ENCODE measurements at places on chromosomes 7 and 10.

DNA sequence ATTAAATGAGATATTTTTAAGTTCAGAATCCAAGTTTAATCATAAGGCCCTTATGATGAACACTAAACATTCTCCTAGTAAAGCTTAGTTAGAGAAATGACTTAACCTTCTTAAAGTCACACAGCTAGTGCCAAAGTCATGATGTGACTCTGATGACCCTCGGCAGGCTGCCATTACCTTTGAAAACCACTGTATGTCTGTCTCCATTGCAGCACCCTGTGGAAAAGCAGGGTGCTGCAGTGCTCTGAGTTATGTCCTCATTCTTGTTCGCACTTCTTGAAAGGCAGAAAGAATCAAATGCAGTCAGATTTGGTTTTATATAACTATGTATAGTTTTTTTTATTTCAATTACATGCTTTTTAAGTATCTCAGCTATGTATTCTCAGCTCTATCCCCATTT, 105.0 kb downstream of the PHTF2 start:
- peak overlapping the region; percentile 57 for H3K27ac ChIP-seq
- H3K4me1 ChIP-seq, result peaks cover 24% of the 10 kb centered on the region
- peaks cover 4% of the 10 kb centered on the region for H3K36me3 ChIP-seq
- no peaks in the 10 kb centered on the region for H3K27me3 ChIP-seq

GRCh38 chr10:59708816-59709394, 745 bp downstream of the SLC16A9 start:
- H3K36me3 ChIP-seq, result peaks cover 5% of the 10 kb centered on the region
- peaks cover 75% of the 10 kb centered on the region for H3K27me3 ChIP-seq
- H3K27ac ChIP-seq, result no peak overlapping the region
- DNase-seq, result no peak

DNA sequence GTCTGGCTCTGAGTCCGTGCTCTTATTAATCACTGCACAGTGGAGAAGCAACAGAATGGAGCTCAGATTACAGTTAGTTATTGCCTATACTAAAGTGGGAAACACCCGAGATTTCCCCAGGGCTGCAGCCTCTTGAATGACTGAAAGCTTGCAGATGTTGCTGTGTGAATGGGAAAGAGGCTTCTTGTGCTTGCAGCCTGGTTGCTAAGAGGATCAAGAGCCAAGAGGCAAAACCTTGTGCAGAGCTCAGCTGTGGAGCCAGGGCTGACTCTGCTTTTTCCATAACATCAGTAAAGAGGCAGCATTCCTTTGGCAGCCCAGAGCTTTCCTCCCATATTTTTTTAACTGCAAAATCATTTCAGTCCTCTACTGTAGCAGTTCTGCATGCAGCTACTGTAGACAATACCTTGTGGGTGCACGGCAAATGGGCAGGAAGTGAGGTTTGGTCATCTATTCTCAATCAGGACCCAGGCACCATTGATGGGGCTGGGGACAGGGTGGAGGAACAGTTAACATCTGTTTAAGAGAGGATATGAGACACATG, 86.5 kb downstream of the RALA start:
- H3K27me3 ChIP-seq, result no peaks in the 10 kb centered on the region
- H3K36me3 ChIP-seq, result peaks cover 3% of the 10 kb centered on the region
- no peaks in the 10 kb centered on the region for H3K4me1 ChIP-seq
- no peak overlapping the region for H3K27ac ChIP-seq
- DNase-seq, result no peak
- no peak overlapping the region for H3K4me3 ChIP-seq

GRCh38 chr10:35979116-35979515, 337.0 kb upstream of the FZD8 start:
- no peak for DNase-seq
- no peak overlapping the region for H3K4me3 ChIP-seq
- H3K4me1 ChIP-seq, result no peaks in the 10 kb centered on the region
- H3K27me3 ChIP-seq, result no peaks in the 10 kb centered on the region

- H3K4me3 ChIP-seq, result no peak overlapping the region
- DNase-seq, result no peak
- no peaks in the 10 kb centered on the region for H3K4me1 ChIP-seq
- H3K36me3 ChIP-seq, result no peaks in the 10 kb centered on the region
- peaks cover 6% of the 10 kb centered on the region for H3K27me3 ChIP-seq
These were observed 35.4 kb upstream of the CDK14 start for GRCh38 chr7:90560730-90561129.

GRCh38 chr7:108178398-108178797, 48.2 kb upstream of the LAMB4 start:
- H3K27ac ChIP-seq, result no peak overlapping the region
- H3K4me3 ChIP-seq, result no peak overlapping the region

DNA sequence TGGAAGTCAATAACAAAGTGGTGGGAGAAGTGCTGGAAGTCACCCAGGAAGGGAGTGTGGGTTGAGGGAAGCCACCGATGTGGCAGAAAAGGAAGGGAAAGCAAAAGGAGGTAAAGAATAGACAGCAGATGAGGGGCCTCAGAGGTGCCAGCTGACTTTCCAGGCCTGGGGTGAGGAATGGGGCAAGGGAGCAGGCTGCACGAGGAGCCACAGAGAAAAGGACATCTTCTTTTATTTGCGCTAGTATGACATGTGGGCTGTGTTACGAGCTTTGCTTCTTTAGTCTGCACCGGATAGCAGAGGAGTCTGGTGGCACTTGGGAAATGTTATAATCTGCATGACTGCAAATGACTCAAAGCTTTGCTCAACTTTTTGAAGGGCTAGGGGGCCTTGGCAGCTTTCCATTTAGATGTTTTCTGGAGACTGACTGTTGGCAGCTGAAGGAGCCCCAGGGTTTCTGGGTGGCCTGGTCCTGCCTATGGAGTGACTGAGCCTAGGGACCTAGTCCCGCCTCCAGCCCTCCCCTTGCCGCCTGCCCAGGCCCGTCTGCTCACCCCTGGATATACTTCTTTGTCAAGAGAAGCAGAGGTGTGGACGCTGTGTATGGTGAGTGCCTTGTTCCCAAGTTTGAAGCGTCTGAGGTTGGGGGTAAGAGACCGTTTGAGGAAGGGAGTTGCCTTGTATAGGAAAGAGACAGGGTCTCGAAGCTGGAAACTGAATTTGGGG, 5.1 kb downstream of the PRXL2A start:
- no peak overlapping the region for H3K27ac ChIP-seq
- peaks cover 14% of the 10 kb centered on the region for H3K4me1 ChIP-seq
- no peak for DNase-seq
- no peak overlapping the region for H3K4me3 ChIP-seq
- no peaks in the 10 kb centered on the region for H3K36me3 ChIP-seq

DNA sequence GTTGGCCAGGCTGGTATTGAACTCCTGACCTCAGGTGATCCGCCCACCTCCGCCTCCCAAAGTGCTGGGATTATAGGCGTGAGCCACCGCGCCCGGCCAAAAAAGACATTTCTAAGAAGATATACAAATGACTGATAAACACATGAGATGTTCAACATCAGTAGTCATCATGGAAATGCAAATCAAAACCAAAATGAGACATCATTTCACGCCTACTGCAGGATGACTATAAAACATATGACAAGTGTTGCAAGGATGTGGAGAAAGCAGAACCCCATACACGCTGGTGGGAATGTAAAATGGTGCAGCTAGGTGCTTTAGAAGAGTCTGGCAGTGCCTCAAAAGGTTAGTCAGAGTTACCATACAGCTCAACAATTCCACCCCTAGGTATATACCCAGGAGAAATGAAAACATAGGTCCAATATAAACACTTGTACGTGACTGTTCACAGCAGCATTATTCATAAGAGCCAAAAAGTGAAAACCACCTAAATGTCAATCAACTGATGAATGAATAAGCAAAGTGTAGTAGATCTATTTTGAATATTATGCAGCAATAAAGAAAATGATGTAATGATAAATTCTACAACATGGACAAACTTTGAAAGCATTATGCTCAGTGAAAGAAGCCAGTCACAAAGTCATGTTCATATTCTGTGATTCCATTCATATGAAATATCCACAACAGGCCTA, 24.5 kb downstream of the TMEM209 start:
- no peak for DNase-seq
- H3K27ac ChIP-seq, result no peak overlapping the region
- H3K36me3 ChIP-seq, result peaks cover 6% of the 10 kb centered on the region
- H3K4me1 ChIP-seq, result peaks cover 4% of the 10 kb centered on the region

DNA sequence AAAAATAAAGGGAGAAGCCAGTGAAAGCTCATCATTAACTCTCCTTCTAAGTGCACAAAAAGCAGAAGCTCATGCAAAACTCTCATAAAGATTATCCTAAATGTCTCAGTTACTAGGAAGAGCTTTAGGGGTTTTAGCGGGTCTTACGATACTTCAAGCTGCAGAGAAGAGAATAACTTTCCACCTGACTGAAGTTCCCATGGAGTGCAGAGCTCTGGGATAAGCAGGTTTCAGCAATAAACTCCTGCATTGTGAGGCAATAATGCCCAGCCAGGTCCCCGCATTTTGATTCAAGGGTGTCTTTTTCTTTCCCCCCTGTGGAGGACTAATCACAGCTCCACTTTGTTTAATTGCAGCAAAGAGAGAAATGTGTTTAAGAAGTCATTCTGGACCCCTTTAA, 241.9 kb upstream of the SP8 start:
- H3K4me3 ChIP-seq, result no peak overlapping the region
- peaks cover 25% of the 10 kb centered on the region for H3K27me3 ChIP-seq
- no peaks in the 10 kb centered on the region for H3K36me3 ChIP-seq
- H3K27ac ChIP-seq, result no peak overlapping the region
- no peaks in the 10 kb centered on the region for H3K4me1 ChIP-seq

GRCh38 chr7:54336800-54337199, 205.4 kb upstream of the VSTM2A start:
- H3K27me3 ChIP-seq, result no peaks in the 10 kb centered on the region
- H3K36me3 ChIP-seq, result no peaks in the 10 kb centered on the region
- H3K4me1 ChIP-seq, result no peaks in the 10 kb centered on the region

- peaks cover 11% of the 10 kb centered on the region for H3K27me3 ChIP-seq
- H3K4me1 ChIP-seq, result no peaks in the 10 kb centered on the region
- H3K4me3 ChIP-seq, result no peak overlapping the region
These were observed 1.7 kb downstream of the MYL7 start for GRCh38 chr7:44139311-44140010.

GRCh38 chr7:120043250-120043649, 229.7 kb upstream of the KCND2 start:
- no peak for DNase-seq
- H3K27me3 ChIP-seq, result no peaks in the 10 kb centered on the region

- H3K36me3 ChIP-seq, result peaks cover 4% of the 10 kb centered on the region
- no peaks in the 10 kb centered on the region for H3K27me3 ChIP-seq
- peaks cover 8% of the 10 kb centered on the region for H3K4me1 ChIP-seq
- no peak overlapping the region for H3K4me3 ChIP-seq
- DNase-seq, result peak; percentile 2
These were observed 29.2 kb downstream of the GBX1 start for GRCh38 chr7:151138153-151138851.

DNA sequence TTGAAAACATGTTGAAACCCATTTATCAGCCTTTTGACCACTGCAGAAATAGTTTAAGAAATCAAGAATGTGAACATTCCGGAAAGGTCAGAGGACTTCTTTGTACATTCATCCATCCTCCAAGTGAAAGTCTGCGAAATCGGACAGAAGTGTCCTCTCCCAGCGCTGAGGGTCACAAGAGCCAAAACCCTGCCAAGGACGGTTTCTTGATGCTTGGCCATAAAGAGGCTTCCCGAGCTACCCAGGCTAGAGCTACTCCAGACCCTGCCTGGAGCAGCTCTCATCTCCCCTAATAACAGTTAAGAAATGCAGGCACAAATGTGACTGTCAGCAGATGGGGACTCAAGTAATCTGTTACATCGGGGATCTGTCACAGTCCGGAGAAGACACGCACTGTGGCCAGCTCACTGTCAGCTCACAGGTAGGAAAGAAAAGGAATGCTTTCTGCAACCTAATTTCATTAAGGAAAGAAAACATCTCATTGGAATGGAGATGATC, 4.5 kb upstream of the CYTH3 start:
- no peak for DNase-seq
- H3K27me3 ChIP-seq, result no peaks in the 10 kb centered on the region
- peaks cover 3% of the 10 kb centered on the region for H3K4me1 ChIP-seq
- no peaks in the 10 kb centered on the region for H3K36me3 ChIP-seq
- no peak overlapping the region for H3K27ac ChIP-seq

GRCh38 chr10:88104223-88104622, 240.8 kb downstream of the PTEN start:
- peaks cover 9% of the 10 kb centered on the region for H3K4me1 ChIP-seq
- H3K4me3 ChIP-seq, result no peak overlapping the region
- H3K27ac ChIP-seq, result no peak overlapping the region

DNA sequence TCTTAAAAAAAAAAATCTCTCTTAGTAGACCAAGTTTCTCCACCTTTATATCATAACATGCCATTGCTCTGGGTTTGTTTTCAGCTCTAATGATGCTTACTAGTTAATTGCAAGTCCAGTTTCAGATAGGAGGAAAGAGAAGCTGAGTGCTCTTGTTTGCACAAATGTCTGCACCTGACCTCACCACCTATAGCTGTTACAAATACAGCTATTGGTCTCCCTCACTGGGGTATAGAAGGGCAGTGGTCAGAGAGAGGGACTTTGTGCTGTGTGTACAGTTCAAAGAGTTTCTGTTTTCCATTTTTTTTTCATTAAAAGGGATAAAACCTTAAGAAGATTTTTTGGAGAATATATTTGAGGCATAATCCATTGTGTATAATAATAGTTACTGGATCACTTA, 52.7 kb downstream of the TAS2R16 start:
- no peak for DNase-seq
- H3K27me3 ChIP-seq, result no peaks in the 10 kb centered on the region
- no peaks in the 10 kb centered on the region for H3K4me1 ChIP-seq
- H3K36me3 ChIP-seq, result no peaks in the 10 kb centered on the region
- H3K4me3 ChIP-seq, result no peak overlapping the region

GRCh38 chr10:80284522-80284921, 4.9 kb downstream of the MAT1A start:
- no peak overlapping the region for H3K4me3 ChIP-seq
- H3K27ac ChIP-seq, result no peak overlapping the region
- DNase-seq, result no peak
- H3K4me1 ChIP-seq, result peaks cover 4% of the 10 kb centered on the region
- peaks cover 38% of the 10 kb centered on the region for H3K27me3 ChIP-seq
- H3K36me3 ChIP-seq, result no peaks in the 10 kb centered on the region

DNA sequence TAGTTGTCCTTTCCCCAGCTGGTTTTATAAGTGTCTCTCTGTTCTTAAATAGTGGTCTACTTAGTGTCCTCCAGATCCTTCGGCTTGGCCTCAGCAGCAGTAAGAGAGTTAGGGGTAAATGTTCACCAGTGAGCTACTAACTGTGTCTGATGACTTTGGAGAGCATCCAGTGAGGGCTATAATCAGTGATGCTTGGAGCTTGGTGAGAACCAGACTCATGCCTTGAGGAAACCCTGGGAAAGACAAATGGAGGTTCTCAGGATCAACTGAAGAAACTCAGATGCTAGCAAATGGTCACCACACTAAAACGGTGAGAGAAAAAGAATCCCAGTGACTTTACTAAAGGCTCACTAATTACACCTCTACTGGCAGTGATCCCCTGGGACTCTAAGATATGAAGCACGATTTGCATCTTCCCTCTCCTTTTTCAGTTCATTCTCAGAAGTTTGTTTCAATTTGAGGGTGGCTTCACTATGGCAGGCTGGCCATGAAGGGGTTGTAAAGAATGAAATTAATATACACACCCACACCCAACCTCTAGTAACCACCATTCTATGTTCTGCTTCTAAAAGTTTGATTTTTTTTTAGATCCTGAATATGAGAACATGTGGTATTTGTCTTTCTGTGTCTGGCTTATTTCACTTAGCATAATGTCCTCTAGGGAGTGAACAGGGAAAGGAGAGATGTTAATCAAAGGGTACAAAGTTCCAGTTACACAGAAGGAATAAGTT, 177.9 kb downstream of the PDE1C start:
- H3K4me1 ChIP-seq, result no peaks in the 10 kb centered on the region
- H3K36me3 ChIP-seq, result no peaks in the 10 kb centered on the region
- DNase-seq, result no peak
- H3K27me3 ChIP-seq, result no peaks in the 10 kb centered on the region
- H3K4me3 ChIP-seq, result no peak overlapping the region
